Small intestine (tissue), 16 donors: ENCODE measurements at places on chromosomes 7 and 10. TPM values are rescaled to one million over a fixed set of nuclear protein-coding genes. Genes with fewer than 3 reads are reported as not detected.

VWA2 gene
- 13.8 TPM for polyA plus RNA-seq

AGR2 gene
- polyA plus RNA-seq = 722 TPM

DNA sequence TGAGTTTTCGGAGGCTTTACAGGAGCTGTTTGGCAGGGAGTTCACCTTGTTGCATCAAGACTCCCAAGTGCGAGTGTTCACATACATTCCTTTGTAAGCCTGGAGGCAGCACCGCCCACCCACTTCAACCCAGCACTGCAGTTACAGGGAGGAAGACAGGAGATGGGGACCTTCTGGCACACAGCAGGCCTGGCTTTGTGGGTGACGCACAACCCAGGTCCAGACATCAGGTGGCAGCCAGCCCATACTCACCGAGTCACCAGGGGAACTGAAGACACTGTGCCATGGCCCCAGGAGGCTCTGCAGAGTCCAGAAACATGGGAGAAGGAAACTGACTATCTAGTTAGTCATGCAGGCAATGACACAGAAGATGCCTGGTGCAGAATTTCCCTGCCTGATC is 305.9 kb upstream of the RNF32 start:
- no peak for DNase-seq

DNA sequence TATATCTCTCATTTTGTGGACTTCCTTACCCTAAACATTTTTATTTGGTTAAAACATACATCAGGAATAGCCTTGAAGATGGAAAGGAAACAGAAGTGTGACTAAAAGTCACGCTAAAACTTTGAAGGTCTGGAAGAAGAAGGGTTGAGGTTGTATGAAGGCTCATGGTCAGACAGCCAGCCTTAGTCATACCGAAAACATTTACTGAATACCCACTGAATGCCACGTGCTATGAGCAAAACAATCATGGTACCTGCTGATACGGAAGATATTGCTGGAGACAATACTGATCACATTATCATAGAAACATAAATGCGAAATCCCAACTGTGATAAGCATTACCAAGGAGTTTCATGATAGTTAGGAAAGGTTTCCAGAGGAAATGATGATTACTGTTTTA is 64.0 kb downstream of the PDZD8 start:
- no peak for DNase-seq

TRPV5 gene
- polyA plus RNA-seq = 0.01 TPM

- peak; percentile 89 for DNase-seq
Observed at GRCh38 chr10:13371897-13372470, 23.9 kb upstream of the SEPHS1 start.

DNA sequence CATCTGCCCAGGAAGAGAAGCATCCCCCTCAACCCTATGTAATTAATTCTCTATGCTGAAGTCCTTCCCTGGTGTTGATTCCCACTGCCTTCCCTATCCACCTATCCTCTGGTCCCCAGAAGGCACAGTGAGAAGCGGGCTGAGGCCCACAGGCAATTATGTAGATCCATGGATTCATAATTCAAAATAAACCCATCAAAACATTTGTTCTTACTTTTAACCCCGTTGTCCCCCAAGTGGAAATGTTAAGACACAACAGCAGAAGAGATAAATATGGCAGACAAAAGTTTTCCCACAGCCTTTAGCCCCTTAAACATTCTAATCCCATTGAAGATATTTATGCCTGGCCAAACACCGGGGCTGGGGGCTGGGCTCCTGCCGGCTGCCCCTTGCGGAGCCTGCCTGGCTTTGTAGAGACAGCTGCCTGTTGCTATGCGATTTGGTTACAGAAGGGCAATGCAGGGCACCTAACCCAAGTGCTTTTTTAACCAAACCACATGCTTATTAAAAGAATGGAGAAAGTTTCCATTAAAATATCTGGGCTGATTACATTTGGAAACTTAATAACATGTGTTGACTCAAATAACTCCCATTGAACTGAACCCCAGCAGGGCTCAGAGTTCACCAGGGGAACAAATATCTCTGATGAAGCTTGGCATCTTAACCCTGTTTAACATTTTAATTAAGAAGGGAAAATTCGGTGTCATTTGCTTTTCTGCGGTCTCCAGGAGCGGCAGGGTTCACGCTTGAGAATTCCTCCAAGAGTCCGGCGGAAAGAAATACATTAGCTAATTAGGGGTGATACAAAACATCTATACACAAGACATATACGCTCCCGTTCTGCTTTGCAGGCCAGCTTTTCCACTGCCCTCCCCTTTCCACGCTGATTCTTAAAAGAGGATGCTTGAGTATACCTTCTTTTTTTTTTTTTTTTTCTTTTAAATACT is 110.8 kb upstream of the FGFR2 start:
- no peak for DNase-seq

DNA sequence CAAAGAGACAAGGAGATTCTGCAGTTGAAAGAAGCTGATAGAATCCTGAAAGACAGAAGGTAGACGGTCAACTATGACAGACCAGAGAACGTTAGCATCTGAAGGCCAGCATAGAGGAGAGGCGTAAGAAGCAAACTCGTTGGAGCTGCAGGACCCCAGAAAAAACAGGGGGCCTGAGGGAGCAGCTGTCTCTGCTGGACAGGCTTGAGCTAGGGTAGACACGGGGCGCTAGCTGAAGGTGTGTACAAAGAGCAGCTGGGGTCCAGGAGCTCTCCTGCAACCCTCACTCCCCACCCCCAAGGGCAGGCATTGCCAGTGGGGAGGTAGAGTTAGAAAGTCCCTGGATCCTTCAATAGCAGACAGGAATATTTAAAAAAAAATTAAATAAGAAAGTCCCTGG is 14.6 kb upstream of the GDI2 start:
- DNase-seq = no peak

FAM25G gene
- polyA plus RNA-seq = not detected

DNA sequence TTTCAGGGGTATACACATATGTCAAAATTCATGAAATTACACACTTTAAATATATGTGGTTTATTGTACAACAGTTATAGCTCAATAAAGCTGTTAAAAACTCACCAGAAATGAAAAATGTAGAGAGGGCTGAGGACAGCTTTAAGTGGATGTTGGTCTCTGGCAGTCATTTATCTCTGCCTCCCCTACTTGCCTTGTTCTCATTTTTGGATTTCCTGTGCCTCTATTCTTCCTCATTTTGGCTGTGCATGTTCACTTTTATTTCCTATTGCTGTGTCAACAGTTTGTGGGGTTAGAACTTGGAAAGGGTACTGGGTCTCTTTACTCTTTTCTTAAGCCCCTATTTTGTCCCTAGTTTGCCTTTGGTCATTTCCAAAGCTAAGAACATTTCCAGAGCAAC is 18.6 kb upstream of the MEST start:
- DNase-seq = no peak

SNCG gene
- polyA plus RNA-seq = 2.4 TPM

CACUL1 gene
- 7.7 TPM for polyA plus RNA-seq

GPRIN2 gene
- 25.1 TPM for polyA plus RNA-seq

DNA sequence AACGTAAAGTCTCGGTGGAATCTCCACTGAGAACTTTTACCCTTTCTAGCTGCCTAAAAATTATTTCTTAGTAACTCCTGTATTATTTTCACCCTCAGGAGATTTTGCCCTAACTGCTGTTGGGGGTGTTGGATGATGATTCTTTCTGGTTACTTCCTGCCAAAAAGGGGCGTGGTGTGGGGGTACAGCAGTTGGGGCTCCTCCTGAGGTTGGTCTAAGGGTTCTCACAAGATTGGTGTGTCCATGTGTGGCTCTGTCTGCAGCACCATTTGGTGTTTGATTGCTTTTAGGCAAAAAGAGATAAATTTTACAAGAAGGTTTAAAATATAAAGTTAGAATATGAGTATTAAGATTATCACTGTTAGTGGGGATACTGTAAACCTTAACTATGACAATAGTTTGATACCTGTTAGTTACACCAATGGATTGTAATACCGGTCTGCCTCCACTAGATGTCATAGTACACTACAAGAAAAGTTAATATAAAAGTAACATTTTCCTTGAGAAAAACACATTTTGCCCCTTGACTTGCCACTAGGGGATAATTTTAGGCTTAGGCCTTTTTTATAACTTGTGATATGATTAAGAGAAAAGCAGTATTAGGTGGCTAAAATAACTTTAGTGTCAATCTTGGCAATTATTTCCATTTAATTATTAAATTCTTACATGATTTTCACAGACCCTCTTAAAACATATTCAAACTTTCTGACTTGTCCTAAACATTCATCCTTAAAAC is 928.7 kb downstream of the IPMK start:
- DNase-seq = peak; percentile 31

- no peak for DNase-seq
Observed at GRCh38 chr7:131967216-131967730, 410.8 kb upstream of the PODXL start.

DNA sequence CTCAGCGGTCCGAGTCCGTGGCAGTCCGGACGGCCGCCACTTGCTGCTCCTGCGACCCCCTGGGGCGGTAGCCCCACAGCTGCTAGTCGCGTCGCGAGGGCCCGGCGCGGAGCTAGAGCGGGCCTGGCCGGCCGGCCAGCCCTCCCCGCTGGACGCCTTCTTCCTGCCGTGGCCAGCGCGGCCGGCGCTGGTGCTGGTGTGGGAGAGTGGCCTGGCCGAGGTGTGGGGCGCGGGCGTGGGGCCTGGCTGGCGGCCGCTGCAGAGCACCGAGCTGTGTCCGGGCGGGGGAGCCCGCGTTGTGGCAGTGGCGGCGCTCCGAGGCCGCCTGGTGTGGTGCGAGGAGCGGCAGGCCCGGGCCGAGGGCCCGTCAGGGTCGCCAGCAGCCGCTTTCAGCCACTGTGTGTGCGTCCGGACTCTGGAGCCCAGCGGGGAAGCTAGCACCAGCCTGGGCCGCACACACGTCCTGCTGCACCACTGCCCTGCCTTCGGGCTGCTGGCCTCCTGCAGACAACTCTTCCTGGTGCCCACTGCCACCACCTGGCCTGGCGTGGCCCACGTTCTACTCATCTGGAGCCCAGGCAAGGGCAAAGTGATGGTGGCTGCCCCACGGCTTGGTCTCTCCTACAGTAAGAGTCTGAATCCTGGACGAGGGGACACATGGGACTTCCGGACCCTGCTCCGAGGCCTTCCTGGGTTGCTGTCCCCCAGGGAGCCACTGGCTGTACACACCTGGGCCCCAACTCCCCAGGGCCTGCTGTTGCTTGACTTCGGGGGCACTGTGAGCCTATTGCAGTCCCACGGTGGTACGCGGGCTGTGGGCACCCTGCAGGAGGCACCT is 631 bp downstream of the HPS6 start:
- peak; percentile 37 for DNase-seq

ADRA2A gene
- polyA plus RNA-seq = 1.6 TPM

GRCh38 chr10:103580011-103580410 is 86.5 kb downstream of the NEURL1 start:
- DNase-seq = no peak
